ENCODE measurements at places on chromosomes 13 and 19. TPM values are rescaled to one million over a fixed set of nuclear protein-coding genes. Genes with fewer than 3 reads are reported as not detected.

Gene MAST1
- 1.4 TPM for total RNA-seq

Gene TRAPPC6A
- total RNA-seq, result 17.2 TPM

Gene DPF1
- total RNA-seq, result not detected

DNA sequence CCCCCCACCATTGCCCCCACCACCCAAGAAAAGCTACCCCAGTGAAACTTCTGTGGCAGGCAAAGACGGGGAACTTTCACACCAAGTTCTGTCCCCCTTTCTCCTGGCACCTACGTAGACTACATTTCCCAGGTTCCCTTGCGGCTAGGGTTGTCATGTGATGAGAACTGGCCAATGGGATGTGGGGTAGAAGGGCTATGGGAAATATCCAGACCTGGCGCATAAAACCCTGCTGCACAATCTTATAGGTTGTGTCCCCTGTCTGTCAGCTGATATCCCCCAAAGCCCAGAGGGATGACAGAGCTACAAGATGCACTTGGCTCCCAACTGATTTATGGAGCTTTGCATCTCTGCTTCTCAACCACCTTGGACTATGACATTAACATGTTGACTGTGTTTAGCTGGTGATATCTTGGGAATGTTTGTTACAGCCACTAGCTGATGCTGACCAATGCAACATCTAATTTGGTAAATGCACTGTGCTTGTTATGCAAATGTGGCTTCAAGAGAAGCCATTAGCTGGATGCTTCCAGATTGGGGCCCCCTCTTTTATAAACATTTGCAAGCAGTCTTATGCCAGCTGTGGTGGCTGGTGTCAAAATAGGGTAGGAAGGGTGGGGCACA lies 6.1 kb downstream of the SH2D3A start:
- no peak for DNase-seq

GRCh38 chr19:48685583-48685982 lies 10.2 kb upstream of the FUT2 start:
- DNase-seq, result no peak

DNA sequence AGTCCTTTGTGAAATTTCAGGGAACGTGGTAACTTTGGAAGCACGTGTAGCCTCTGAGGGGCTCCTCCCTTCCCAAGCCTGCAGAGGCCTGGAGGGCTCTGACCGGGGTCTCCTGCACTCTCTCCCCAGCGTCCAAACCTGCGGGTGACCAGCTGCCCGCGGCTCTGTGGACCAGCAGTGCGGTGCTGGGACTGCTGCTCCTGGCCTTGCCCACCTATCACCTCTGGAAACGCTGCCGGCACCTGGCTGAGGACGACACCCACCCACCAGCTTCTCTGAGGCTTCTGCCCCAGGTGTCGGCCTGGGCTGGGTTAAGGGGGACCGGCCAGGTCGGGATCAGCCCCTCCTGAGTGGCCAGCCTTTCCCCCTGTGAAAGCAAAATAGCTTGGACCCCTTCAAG lies 2.7 kb upstream of the TPGS1 start:
- DNase-seq, result no peak

GRCh38 chr19:7562646-7563393 lies 27.3 kb downstream of the PNPLA6 start:
- DNase-seq, result no peak

DNA sequence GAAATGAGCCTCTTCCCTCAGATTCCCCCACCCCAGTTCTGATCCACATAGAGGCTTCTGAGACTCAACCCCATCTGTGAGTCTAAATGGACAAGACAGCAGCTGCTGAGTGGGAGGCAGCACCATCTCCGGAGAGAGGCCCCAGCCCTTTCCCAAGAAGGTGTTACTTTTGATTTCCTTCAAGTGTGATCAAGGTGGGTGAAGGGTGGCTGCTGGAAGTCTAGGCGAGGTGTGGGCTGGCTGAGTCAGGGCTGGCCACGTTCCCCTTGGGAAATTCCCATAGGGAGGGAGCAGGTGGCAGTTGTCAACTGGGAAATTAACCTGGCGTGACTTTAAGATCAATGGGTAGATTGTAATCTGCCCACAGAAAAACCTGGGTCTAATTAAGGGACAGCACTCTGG lies 148.0 kb downstream of the FOXO1 start:
- no peak for DNase-seq

All from colonic mucosa (tissue), 4 donors.